Activated CD4-positive, alpha-beta memory T cell treated with anti-CD3 and anti-CD28 coated beads for 36 hours (primary cell): ENCODE measurements at places on chromosomes 6 and 20.

DNA sequence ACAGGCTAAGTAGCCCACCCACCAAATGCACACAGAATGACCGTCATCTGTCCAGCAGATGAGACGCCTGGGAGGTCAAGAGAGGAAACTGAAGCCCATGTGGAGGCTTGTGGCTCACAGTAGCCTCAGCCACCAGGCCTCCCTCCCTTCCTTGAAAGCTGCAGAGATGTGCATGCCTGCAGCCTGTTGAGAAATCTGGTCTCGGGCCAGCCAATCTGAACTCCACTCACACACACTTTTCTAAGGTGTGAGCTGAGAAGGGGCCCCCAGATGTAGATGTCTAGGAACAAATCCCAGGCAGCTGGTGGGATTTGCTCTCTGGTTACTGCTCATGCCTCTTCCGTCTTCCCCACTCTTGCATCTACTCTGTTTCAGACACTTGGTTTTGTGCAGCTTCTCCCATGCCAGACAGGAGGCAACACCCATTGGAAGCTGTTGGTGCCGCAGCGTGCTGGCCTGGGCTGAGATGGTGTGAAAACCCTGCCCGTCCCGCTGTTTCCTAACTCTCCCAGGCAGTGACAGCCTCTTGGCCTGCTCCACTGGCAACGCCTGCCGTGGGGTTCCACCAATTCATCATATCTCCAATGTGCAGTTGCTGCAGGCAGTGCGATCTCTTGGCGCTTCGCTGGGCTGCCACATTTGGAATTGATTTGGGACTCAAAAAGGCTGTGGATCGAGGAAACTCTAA lies 24.1 kb upstream of the PAX1 start:
- no peak for DNase-seq

DNA sequence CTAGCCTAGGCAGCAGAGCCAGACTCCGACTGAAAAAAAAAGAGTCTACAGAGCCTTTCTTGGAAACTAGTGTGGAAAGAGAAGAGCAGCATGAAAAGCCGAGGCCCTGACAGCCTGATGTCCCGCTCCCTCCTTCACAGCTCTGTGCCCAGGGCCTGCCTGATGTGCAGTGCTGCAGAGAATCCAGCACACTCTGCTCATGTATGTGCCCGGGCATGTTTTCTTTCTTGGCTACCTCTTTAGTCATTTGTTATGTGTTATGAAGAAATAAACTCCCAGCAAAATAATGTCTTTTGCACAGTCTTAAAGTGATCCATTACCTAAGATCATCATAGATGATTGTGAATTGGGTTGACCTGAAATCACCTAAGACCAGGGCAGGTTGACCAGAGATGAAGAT lies 78.1 kb upstream of the EZR start:
- DNase-seq, result no peak

- DNase-seq, result no peak
These were observed 30.6 kb downstream of the TSHZ2 start for GRCh38 chr20:53002786-53003185.

DNA sequence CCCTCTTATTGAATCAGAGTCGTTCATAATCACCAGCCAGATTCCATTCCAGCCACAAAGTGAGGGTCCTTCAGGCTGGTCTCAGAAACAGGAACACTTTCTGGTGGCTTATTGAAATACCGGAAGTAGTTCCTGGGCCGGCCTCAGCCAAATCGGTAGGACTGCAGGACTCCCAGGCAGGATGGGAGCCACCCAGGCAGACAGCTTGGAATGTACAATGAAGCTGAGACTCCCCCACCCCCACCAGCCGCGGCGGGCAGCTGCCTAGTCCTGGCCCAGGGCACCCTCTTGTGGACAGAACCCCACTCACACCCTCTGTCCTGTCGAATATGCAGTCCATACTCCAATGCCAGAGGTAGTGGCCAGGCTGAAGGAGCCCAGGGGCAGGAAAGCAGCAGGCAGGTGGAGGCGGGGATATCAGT lies 43.8 kb downstream of the MDFI start:
- DNase-seq, result peak; percentile 85

DNA sequence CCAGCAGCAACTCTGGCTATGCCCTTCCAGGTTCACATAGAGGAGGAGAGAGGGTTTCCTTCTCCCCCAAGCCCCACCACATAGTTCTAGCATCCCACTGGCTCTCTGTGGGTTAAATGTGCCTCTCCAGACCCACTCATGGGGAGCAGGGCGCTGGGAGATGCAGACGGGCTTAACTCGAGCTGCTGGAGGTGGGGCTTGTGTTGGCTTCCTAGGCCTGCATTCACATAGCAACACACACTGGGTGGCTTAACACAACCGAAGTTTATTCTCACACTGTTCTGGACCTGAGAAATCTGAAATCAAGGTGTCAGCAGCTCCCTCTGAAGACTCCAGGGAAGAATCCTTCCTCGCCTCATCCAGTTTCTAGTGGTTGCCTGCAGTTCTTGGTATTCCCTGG lies 33.6 kb downstream of the SLC2A10 start:
- DNase-seq, result no peak

- DNase-seq, result no peak
These were observed 16.1 kb upstream of the ZBTB22 start for GRCh38 chr6:33333666-33334065.

DNA sequence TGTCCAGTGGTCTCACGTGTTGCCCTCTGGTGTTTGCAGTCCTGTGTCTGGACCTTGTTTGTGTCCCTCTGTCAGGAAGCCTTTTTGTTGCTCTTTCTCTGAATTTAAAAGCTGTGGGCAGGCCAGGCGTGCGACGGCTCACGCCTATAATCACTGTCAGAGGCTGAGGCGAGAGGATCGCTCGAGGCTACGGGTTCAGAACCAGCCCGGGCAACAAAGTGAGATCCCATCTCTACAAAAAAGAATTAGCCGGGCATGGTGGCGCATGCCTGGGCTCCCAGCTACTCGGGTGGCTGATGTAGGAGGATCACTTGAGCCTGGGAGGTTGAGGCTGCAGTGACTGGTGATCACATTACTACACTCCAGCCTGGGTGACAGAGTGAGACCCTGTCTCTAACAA lies 28.5 kb downstream of the OSBPL2 start:
- DNase-seq, result no peak

DNA sequence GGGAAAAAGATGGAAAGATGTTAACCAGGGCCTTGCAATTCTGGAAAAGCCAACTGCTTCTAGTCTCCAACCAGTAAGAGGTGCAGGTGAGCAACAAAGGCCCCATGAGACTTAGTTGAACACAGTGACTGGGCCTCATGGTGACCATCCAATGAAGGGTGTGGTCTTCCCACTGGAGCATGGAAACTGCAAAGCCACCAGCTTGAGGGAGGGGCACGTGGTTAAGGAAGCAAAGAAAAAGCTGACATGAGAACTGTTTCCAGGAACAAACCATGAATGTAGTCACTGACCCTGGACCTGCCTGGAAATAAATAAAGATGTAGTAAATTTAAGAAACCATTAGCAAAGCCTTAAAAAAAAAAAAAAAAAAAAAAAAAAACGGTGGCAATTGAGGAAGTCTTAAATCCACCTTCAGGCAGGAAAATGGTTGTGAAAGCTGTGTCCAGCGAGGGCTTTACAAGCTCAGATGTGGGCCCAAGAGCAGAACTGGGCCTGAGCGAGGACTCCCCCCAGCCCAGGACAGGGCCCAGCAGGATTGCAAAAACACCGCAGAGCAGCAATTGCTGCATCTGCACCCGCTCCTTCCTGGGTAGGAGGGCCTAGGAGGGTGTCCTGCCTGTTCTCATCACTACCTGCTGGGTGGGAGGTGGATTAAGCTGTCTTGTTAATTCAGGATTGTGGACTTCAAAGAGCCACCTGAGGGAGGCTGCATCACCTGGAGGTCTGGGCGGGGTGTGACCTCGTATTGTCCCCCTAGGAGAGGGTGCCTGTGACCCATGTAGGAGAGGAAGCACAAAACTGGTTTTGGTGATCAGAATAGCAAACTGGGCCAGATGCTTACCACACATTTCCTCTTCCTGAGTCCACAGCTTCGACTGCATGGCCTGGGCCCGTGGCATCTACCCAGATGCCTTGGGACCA lies 10.3 kb downstream of the GFRA4 start:
- DNase-seq, result no peak

DNA sequence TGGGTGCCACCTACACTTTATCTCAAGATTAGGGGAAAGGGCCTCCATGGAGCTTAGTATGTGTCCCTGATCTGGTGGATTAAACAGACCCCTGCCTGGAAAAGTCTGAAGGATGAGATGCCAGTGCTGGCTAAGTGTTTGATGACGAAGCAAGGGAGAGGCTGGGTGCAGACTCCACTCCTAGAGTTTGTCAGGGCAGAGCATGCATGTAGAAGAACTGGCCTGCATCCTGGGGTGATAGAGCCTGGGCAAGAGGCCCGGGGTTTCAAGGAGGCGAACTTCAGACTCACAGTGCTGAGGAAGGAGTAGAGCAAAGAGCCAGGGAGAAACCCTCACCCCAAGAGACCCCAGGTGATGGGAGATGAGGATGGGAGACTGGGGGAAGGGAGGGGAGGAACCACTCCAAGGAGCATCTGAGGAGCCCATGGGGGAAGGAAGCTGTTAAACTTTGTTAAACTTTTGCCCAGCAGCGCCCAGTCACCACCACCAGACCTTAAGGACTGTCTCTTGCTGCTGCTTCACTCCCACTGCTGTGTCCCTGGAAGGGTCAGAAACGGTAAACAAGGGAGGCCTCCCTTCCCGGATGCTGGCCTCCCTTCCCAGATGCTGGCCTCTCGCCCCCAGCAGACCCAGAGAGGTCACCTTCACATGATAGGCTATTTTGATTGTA lies 61.6 kb downstream of the RPRD1B start:
- no peak for DNase-seq

DNA sequence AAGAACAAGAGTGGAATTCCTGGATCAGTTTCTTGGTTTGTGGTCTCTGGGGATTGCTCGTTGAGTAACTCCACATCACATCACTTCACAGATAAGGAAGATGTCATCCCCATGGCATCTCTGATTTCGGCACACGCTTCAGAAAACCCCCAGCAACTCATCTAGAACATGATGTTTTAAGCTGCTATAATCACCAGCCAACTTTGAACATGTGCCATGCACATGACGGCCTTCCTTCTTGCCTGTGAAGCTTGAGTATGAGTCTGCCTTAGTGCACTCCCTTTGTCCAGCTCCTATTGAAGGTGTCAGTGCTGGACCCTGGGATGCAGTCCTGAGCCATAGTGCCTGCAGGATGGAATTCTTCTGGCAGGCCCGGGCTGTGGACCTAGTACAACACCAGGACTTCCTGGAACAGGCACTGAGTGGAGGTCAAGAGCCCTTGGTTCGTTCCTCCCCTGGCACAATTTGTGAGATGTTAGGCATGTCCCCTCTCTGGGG lies 231.5 kb upstream of the SUPT3H start:
- no peak for DNase-seq

DNA sequence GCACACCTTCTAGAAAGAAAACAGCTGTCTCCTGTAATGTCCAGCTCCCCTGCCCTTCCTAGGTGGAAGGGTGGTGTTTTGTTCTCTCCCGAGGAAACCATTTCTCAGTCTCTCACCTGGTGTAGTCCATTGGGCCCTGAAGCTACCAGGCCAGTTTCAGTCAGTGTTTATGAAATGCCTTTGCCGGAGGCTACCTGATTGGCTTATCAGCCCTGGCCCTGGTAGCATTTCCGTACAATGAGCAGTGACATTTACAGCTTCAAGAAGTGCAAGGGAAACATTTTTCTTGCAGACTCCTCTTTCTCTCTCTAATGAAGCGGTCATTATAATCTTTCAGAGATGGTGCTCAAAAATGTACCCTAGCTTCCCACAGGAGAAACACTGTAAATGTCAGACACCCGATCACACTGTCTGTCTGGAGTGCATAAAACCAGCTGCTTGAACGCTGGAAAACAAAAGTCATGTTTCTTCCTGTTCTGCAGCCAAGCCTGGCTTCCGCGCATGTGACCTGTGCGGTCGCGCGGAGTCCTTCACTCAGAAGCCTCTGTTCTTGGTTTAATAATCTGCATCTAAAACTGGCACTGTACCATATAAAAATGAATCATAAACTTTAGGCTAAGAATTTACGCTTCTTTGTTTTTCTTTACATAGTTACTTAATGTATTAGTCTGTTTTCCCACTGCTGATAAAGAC lies 28.4 kb upstream of the SAYSD1 start:
- DNase-seq, result no peak

- no peak for DNase-seq
These were observed 1209.7 kb upstream of the MAP3K7 start for GRCh38 chr6:91796603-91797002.

- no peak for DNase-seq
These were observed 32.7 kb downstream of the TOX2 start for GRCh38 chr20:43947316-43947710.

DNA sequence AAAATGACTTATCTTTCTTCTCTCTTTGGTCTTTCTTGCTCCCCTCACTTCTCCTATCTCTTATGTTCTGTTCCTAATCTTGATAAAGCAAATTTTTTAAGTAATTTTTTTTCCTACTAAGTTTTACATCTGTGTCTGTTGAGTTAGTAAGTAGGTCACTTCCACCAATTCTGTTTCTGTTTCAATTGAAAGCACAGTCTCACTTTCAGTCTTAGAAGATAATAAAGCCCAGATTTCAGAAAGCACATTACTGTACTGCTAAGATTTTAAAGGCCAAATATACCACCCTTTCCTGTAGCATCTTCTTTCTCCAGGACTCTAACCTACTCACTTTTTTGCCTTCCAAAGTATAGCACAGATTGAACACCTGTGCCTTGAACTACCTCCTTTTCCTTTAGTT lies 866.1 kb upstream of the ADGRB3 start:
- no peak for DNase-seq

- DNase-seq, result peak; percentile 49
These were observed 1.1 kb upstream of the MYB start for GRCh38 chr6:135179920-135180541.

GRCh38 chr20:2114990-2115681 lies 13.5 kb downstream of the STK35 start:
- no peak for DNase-seq

DNA sequence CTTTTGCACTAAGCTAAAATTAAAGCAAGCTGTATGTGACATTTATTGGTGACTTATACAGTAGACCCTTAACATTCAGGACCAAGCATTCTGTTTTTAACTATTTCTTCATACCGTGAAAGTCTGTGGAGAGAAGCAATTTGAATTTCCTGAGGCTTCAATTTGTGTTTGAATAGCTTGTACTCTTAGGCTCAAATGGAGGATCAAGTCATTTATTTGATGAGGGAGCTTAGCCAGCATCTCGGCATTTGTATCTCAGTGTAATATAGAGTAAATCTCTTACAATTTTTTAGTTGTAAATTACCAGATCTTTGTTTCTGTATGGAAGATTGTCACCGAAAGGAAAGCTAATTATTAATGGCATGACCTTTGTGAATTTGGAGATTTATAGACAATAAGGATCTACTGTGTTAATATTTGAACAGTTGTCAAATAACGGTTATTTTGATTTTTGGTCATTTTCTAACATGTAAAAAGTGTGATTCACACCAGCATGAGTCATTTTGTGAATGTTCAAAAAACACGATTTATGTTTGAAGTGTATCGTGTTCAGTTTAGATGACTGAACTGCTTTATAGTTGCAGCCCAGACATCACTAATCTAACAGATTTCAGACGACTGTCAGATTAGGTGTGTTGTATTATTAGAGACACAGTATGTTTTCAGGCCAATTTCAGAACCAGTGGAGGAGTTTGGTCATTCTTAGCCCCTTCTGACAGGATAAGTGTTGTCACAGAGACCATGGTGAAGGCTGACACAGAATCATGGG lies 332.9 kb downstream of the CDKAL1 start:
- DNase-seq, result no peak
